Smooth muscle cell of the pulmonary artery (primary cell): ENCODE measurements at places on chromosomes 3 and 15. TPM values are rescaled to one million over a fixed set of nuclear protein-coding genes. Genes with fewer than 3 reads are reported as not detected.

The RYR3 gene
- 0.07 TPM in 1 of 2 replicates, not detected in the other for total RNA-seq

The FBXW12 gene
- not detected in 2 replicates for total RNA-seq

The RPUSD3 gene
- total RNA-seq, result 17.5 and 22.3 TPM in 2 replicates

The ARHGEF26 gene
- total RNA-seq, result 1.4 and 1.5 TPM in 2 replicates

The CIDEC gene
- total RNA-seq, result not detected in 2 replicates

The ITPKA gene
- total RNA-seq, result 0.76 and 0.91 TPM in 2 replicates

The PLXNB1 gene
- 23.8 and 37.3 TPM in 2 replicates for total RNA-seq

The ZNF619 gene
- 7.0 and 7.5 TPM in 2 replicates for total RNA-seq

The DPPA2 gene
- total RNA-seq, result not detected in 2 replicates

The NR1I2 gene
- total RNA-seq, result 0.20 and 0.23 TPM in 2 replicates

The DLL4 gene
- 0.07 and 0.10 TPM in 2 replicates for total RNA-seq

The LRTM1 gene
- not detected in 2 replicates for total RNA-seq

The FEZF2 gene
- not detected in 2 replicates for total RNA-seq

The TOP2B gene
- 61.8 and 81.7 TPM in 2 replicates for total RNA-seq

The ROPN1 gene
- not detected in 2 replicates for total RNA-seq

The VEPH1 gene
- total RNA-seq, result 33.4 and 72.0 TPM in 2 replicates

The GALNT15 gene
- total RNA-seq, result 9.1 and 12.1 TPM in 2 replicates
